ENCODE measurements at places on chromosomes 13 and 19.

GRCh38 chr19:46528601-46529590 lies 33.2 kb upstream of the PNMA8B start:
- no peak for DNase-seq

DNA sequence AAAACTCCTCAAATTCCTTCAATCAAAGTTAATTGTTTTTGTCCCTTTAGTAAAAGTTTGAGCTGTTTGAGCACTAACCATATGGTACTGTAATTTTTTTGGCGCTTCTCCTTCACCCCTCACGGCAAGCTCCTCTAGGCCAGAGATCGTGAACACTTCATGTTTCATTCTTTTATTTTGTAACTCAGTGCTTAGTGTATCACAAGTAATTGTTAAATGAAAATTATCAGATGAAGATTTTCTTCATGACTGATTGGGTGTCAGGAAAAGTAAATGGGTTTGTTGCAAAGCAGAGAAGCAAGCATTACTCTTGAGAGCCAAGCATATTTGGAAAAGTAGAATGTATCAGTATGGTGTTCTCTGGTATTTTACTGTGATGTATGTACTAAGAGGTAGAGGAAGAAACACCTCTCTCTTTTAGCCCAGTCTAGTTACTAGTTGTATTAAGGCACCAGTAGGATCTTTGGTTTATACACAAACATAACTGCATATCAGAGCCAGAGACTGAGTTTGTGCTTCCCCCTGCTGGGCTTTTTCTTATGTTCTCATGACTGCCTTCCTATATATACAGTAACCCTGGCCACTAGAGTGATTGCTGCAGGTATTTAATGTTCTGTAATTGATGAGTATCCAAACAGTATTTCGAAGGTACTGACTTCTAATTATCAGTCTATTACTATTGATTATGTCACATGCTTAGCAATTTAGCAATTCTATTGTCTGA lies 202.3 kb upstream of the KLHL1 start:
- DNase-seq, result peak; percentile 31

- DNase-seq, result no peak
These were observed 1015.7 kb downstream of the EFNB2 start for GRCh38 chr13:105519771-105520170.

DNA sequence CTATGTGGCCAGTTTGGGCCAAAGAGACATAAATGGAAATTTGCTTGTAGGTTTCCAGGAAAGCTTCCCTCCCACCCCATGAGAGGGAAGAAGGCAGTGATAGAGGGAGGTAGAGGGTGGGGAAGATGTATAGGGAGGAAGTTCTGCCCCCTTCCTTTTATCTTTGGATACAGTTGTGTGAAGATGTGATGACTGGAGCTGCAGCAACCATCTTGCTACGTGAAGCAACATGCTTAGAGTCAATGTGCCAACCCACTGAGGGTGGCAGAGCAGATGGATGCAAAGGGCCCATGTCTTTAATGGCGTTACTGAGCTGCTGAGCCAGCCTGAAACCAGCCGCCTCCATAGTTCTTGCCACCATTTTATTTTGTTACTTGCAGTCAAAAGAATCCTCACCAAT lies 10.7 kb downstream of the VSIG10L start:
- no peak for DNase-seq

- no peak for DNase-seq
These were observed 512 bp upstream of the REX1BD start for GRCh38 chr19:18587962-18588610.

DNA sequence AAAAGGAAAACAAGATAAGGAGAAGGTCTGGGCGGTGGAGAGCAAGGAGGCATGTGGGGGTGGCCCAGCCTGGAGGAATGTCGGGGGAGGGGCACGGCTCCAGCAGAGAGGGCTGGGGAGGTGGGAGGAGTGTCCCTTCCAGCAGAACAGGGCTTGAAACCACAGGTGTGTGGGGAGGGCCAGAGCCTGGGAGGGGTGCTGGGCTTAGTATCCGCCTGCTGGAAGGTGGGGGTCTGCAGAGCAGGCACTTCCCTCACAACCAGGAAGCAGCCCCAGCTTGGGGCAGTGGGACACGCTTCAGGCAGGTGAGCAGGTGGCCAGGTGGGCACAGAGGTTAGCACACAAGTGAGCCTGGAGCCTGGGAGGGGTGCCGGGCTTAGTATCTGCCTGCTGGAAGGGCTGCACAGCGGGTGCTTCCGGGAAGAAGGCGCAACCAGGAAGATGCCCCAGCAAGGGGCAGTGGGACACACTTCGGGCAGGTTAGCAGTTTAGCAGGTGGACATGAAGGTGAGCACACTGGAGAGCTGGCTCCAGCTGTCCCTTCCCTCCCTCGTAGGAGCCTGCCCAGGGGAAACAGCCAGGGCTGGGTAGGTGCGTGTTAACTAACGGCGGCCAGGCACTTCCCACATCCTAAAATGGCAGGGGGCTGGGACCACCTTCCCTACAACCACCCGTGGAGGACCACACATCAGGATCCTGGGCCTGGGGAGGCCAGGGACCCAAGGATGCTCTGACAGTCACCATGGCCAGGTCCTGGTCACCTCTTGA lies 3.0 kb downstream of the GAS6 start:
- peak; percentile 94 for DNase-seq

DNA sequence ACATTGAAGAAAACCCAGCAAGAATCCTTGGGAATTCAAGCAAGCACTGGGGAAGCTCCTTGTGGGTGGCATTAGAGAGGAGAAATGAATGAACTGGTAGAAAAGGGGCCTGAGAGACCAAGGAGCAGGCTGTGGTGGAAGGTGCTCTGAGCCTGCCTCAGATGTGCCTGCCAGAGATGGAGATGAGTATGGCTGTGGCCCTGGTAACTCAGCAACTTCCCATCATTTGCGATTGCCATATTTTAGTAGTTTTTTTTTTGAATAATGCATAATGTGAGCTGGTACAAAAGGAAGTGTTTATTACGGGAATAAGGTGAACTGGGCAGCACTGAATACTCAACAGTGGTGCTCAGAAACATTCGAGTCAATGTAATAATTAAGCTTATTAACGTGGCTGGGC lies 39.1 kb downstream of the ERICH6B start:
- DNase-seq, result no peak

DNA sequence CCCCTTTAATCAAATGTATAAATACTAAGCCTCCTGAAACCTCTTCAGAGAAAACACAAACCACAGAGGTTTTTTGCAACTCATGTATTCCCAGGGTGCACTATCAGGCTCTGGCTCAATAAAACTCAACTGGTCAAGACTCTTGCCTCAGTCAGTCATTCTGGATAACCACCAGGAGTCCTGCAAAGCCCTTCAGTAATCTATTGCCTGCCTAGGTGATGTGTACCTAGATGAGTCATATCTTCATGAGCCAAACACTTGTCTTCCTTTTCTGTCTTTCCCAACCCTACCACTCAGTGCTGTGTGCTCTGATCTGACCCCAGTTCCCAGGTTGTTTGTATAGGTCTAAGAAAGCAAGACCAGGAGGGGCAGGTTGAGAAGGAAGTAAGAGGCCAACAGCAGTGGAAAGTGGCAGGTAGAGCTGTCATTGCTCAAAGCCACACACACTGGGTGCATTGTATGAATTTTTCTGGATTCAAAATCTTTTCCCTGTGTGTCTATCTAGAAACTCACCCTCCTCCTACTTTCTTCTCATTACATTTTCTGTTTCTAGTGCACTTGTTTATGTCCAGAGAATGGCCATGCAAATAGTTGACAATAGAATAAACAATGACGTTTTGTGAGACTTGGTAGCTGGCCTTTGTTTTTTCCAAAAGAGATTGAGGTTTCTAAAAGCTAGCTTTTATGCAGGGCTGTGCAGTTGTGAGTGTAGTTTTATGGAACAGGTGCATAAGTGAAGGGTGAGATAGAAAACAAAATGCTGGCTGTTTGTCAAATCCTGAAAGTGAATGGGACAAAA lies 48.1 kb downstream of the PSG1 start:
- DNase-seq, result no peak

GRCh38 chr13:30759748-30760147 lies 24.4 kb downstream of the ALOX5AP start:
- DNase-seq, result no peak

All from RPMI8226 (cell line).